Spinal cord (tissue), 10 donors: ENCODE measurements at places on chromosomes 5 and 9. TPM values are rescaled to one million over a fixed set of nuclear protein-coding genes. Genes with fewer than 3 reads are reported as not detected.

GRCh38 chr5:149549461-149550267 is 1.6 kb downstream of the CSNK1A1 start:
- DNase-seq = peak; percentile 91

The GABRA6 gene
- 0.06 TPM for total RNA-seq

- DNase-seq = no peak
Observed at GRCh38 chr9:107620801-107621200, 131.2 kb upstream of the KLF4 start.

- no peak for DNase-seq
Observed at GRCh38 chr5:37695647-37696046, 144.2 kb downstream of the GDNF start.

GRCh38 chr9:125446561-125447094 is 185.0 kb downstream of the GAPVD1 start:
- no peak for DNase-seq

- no peak for DNase-seq
Observed at GRCh38 chr9:116005205-116005604, 148.4 kb upstream of the PAPPA start.

- no peak for DNase-seq
Observed at GRCh38 chr9:103992938-103993579, 101.0 kb upstream of the SMC2 start.

DNA sequence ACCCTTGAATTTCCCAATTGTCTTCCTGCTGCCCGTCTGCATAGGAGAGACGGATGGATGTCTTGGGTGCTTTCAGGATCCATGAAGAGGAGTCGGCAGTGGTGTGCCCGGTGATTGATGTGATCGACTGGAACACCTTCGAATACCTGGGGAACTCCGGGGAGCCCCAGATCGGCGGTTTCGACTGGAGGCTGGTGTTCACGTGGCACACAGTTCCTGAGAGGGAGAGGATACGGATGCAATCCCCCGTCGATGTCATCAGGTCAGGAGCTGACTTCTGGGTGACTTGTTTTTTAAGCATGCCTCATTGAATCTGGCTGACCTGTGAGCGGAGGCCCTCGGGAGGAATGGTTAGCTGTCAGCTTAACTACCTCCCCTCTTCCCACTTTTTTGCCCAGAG is 24.2 kb downstream of the GALNT12 start:
- no peak for DNase-seq

The ITK gene
- total RNA-seq = 0.50 TPM

DNA sequence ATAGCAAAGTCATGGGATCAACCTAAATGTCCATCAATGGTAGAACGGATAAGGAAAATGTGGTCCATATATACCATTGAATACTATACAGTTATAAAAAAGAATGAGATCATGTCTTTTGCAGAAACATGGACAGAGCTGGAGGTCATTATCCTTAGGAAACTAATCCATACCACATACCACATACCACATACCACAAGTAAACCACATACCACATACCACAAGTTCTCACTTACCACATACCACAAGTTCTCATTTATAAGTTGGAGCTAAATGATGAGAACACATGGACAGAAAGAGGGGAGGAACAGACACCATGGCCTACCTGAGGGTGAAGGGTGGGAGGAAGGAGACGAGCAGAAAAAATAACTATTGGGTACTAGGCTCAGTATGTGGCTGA is 154.6 kb upstream of the GHR start:
- no peak for DNase-seq

The STRBP gene
- 53.3 TPM for total RNA-seq

- DNase-seq = no peak
Observed at GRCh38 chr5:134440201-134440755, 28.6 kb upstream of the CDKN2AIPNL start.

- DNase-seq = no peak
Observed at GRCh38 chr5:151214614-151215545, 9.0 kb downstream of the CCDC69 start.

The GDNF gene
- total RNA-seq = 0.40 TPM

- no peak for DNase-seq
Observed at GRCh38 chr9:131404987-131405386, 11.1 kb downstream of the PRRC2B start.

GRCh38 chr5:71652803-71653543 is 65.8 kb downstream of the MCCC2 start:
- peak; percentile 87 for DNase-seq

The IL7R gene
- total RNA-seq = 1.3 TPM

DNA sequence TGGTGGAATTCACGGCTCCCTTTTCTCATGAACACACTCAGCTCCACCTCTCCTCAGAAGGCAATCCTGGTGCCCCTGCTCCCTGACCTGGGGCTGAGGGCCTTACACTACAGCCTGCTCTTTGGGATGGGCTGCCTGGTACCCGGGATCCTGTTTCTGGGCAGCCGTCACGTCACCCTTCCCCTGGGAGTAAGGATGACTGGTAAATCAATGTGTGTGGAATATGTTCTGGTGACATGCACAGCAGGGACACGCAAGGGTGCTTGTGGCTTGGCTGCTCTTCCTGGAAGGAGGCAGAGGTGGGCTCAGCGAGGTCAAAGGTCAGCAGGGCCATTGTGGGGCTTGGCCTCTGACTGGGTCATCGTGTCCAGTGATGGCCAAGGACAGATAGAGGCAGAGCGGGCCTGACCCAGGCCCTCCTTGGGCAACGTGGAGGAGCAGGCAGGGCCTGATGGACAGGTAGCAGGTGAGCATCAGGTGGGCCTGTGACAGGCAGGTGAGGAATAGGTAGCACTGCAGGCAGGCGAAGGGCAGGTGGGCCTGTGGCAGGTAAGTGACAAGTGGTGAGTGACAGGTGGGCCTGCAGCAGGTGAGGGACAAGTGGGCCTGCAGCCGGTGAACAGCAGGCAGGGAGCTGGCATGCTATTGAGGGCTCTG is 399.4 kb upstream of the IRX4 start:
- DNase-seq = no peak

The SLC2A6 gene
- 15.4 TPM for total RNA-seq

GRCh38 chr9:114902786-114903524 is 27.4 kb downstream of the TNFSF8 start:
- no peak for DNase-seq

- no peak for DNase-seq
Observed at GRCh38 chr9:33719581-33720374, 75.6 kb upstream of the PRSS3 start.

- DNase-seq = no peak
Observed at GRCh38 chr5:116528519-116529234, 45.9 kb downstream of the SEMA6A start.

The CAPSL gene
- total RNA-seq = 2.6 TPM

GRCh38 chr5:78706381-78706780 is 57.8 kb upstream of the LHFPL2 start:
- no peak for DNase-seq

The SPINK6 gene
- not detected for total RNA-seq
